ENCODE measurements at places on chromosomes 1 and 21. TPM values are rescaled to one million over a fixed set of nuclear protein-coding genes. Genes with fewer than 3 reads are reported as not detected.

DNA sequence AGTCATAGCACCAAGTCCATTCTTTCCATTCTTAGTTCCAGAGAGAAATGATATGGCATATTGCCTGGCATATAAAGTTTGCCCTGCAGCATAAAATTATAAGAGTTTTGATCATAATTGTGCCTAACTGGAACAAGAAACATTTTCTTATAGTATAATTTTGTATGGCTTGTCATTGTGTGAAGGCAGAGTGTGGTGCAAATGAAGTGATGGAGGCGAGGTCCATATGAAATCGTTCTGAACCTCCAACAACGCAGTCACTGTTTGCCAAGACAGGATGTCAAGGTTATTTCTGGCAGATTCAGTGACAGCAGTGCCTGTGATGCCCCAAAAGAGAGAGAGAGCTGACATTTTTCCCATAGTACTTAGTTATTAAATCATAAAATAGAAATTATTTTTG, 584.0 kb downstream of the ADGRL2 start:
- no peaks in the 10 kb centered on the region for H3K36me3 ChIP-seq
- H3K27me3 ChIP-seq: no peaks in the 10 kb centered on the region
- no peak for DNase-seq
- H3K27ac ChIP-seq: no peak overlapping the region
- no peaks in the 10 kb centered on the region for H3K4me1 ChIP-seq

DNA sequence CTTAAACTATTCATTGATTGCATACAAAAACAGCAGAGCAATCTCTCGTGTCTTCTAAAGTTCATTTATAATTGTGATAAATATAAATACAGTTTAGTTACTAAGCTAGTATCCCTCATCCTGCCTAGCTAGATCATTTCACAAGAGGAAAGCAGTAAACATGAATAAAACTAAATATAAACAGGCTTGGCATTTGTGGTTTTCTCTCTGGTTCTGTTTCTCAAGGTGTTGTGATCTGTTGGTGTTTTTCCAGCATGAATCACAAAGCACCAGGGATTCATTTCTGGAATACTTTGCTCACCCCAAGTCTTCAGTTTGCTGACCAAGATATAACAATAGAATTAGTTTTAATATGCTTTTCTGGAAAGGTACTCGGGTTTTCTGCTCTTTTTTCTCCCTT, 32.7 kb upstream of the GLIS1 start:
- DNase-seq: no peak
- H3K4me3 ChIP-seq: no peak overlapping the region
- H3K27ac ChIP-seq: no peak overlapping the region
- no peaks in the 10 kb centered on the region for H3K27me3 ChIP-seq
- peaks cover 13% of the 10 kb centered on the region for H3K36me3 ChIP-seq

DNA sequence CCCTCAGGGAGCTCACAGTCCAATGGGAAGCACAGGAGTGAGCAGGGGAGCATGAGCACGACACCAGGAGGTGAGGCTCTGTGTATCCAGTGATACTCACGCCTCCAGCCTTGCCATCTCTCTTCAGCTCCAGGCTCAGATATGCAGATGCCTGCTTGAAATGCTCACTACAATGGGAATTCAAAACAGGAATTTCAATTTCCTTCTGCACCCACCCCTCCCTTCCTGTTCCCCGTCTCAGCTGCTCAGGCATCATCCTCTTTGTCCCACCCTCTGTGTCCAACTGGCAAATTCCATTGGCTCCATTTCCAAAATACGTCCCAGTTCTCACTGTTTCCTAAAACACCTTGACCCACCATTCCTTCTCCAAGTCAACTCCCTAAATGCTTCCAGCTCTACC, 58.9 kb downstream of the FBXO2 start:
- peaks cover 40% of the 10 kb centered on the region for H3K27me3 ChIP-seq
- H3K36me3 ChIP-seq: no peaks in the 10 kb centered on the region
- H3K27ac ChIP-seq: no peak overlapping the region
- DNase-seq: no peak
- no peaks in the 10 kb centered on the region for H3K4me1 ChIP-seq
- no peak overlapping the region for H3K4me3 ChIP-seq

GRCh38 chr1:205074084-205074483, 10.2 kb downstream of the TMEM81 start:
- no peaks in the 10 kb centered on the region for H3K27me3 ChIP-seq
- H3K4me1 ChIP-seq: no peaks in the 10 kb centered on the region
- H3K36me3 ChIP-seq: no peaks in the 10 kb centered on the region
- no peak for DNase-seq

GRCh38 chr1:26322042-26322331, 4.2 kb downstream of the CD52 start:
- H3K27ac ChIP-seq: no peak overlapping the region
- H3K4me3 ChIP-seq: peak overlapping the region; percentile 98
- peaks cover 21% of the 10 kb centered on the region for H3K36me3 ChIP-seq
- H3K4me1 ChIP-seq: peaks cover 53% of the 10 kb centered on the region

The S100A7A gene
- polyA plus RNA-seq: not detected

GRCh38 chr1:22217811-22218460, 75.0 kb upstream of the WNT4 start:
- no peak for DNase-seq
- no peak overlapping the region for H3K4me3 ChIP-seq
- peaks cover 56% of the 10 kb centered on the region for H3K27me3 ChIP-seq
- no peak overlapping the region for H3K27ac ChIP-seq
- H3K4me1 ChIP-seq: no peaks in the 10 kb centered on the region
- H3K36me3 ChIP-seq: no peaks in the 10 kb centered on the region

DNA sequence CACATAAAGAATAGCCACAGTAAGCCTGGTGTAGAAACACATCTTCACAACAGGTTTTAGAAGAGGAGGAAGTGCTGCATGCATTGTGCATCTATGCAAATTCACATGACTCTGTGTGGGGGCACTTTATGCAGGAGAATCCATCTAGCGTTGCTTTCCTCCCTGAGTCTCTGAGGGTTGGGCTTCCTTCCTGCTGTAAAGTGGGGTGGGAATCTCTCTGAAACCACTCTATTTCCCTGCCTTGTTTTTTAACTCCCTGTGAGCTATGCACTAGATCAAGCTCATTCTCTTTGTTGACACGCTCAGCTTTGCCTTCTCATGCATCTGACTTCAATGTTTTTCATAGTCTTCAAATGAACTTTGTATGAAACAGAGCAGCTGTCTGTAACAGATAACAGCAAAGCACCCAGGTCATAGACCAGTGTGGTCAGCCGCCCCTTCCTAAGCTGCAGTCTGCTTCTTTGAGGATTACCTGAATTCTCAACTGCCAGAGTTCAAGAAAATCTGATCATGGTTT, 102.7 kb upstream of the DPH5 start:
- peak; percentile 74 for DNase-seq
- peaks cover 38% of the 10 kb centered on the region for H3K4me1 ChIP-seq
- H3K27ac ChIP-seq: peak overlapping the region; percentile 90
- peak overlapping the region; percentile 80 for H3K4me3 ChIP-seq

DNA sequence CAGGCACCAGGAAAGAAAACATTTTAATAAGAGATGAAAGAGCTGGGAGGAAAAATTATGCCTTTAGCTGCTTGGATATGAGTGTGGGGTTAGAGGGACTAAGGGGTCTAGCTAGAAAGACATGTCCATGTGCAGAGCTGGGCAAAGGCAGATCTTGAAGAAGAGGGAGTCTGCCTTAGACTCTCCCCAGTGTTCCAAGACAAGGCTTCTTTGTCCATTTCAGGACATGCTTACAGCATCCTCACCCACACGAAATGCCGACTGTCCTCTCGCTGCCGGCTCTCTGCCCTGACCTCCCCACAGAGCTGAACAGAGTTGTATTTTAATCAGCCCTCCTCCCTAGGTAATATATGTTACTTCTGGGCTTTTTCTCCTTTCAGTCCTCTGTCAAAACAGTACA, 100.7 kb upstream of the ATP1B1 start:
- no peak overlapping the region for H3K27ac ChIP-seq
- no peak for DNase-seq
- no peaks in the 10 kb centered on the region for H3K4me1 ChIP-seq
- H3K4me3 ChIP-seq: no peak overlapping the region

- DNase-seq: no peak
- peaks cover 38% of the 10 kb centered on the region for H3K36me3 ChIP-seq
- H3K27ac ChIP-seq: no peak overlapping the region
- H3K27me3 ChIP-seq: no peaks in the 10 kb centered on the region
- no peak overlapping the region for H3K4me3 ChIP-seq
- no peaks in the 10 kb centered on the region for H3K4me1 ChIP-seq
These were observed 21.5 kb downstream of the DHCR24 start for GRCh38 chr1:54865238-54866073.

GRCh38 chr21:46122758-46123683, 25.1 kb downstream of the COL6A2 start:
- H3K27ac ChIP-seq: no peak overlapping the region
- no peaks in the 10 kb centered on the region for H3K36me3 ChIP-seq
- H3K4me3 ChIP-seq: no peak overlapping the region

Measured in naive B cell (primary cell).